CD4-positive, alpha-beta T cell (primary cell): ENCODE measurements at places on chromosomes 4 and X. TPM values are rescaled to one million over a fixed set of nuclear protein-coding genes. Genes with fewer than 3 reads are reported as not detected.

SEC24B gene
- total RNA-seq, result 41.5 TPM

DNA sequence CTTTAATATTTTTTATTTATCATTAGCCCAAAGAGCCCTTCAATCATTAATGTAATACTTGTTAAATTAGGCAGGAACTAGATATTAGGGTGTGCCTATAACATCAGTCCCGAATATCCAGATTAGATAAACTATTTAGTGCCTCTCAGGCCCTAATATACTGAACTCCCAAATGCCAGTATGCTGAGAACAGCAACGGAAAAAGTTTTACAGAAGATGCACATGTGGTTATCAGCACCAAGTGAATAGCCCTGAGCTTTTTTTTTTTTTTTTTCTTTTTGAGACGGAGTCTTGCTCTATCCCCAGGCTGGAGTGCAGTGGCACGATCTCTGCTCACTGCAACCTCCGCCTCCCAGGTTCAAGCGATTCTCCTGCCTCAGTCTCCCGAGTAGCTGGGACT lies 13.0 kb upstream of the ELF2 start:
- peaks cover 3% of the 10 kb centered on the region for H3K27me3 ChIP-seq
- DNase-seq, result no peak
- H3K27ac ChIP-seq, result no peak overlapping the region

TEX13B gene
- not detected for total RNA-seq

F8A2 gene
- not detected for total RNA-seq

- no peaks in the 10 kb centered on the region for H3K36me3 ChIP-seq
- H3K27ac ChIP-seq, result no peak overlapping the region
- no peak for DNase-seq
- no peaks in the 10 kb centered on the region for H3K27me3 ChIP-seq
- H3K4me1 ChIP-seq, result no peaks in the 10 kb centered on the region
Observed at GRCh38 chr4:23614284-23614892, 275.5 kb downstream of the PPARGC1A start.

GRCh38 chrX:66126662-66127061 lies 37.4 kb upstream of the HEPH start:
- no peaks in the 10 kb centered on the region for H3K4me1 ChIP-seq
- no peak for DNase-seq
- H3K27ac ChIP-seq, result no peak overlapping the region
- H3K27me3 ChIP-seq, result no peaks in the 10 kb centered on the region
- no peaks in the 10 kb centered on the region for H3K36me3 ChIP-seq
- H3K4me3 ChIP-seq, result no peak overlapping the region

DNA sequence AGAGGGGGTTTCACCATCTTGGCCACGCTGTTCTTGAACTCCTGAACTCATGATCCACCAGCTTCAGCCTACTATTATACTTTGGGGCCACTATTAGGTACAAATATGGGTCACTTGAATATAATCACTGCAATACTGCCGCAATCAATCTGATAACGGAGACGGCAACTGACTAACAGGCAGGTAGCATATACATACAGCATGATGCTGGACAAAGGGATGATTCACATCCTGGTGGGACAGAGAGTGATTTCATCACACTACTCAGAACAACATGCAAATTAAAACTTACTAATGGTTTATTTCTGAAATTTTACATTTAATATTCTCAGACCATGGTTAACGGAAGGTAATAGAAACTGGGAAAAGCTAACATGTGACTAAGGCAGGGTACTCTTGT lies 10.9 kb downstream of the LRBA start:
- no peak overlapping the region for H3K27ac ChIP-seq
- DNase-seq, result no peak
- H3K36me3 ChIP-seq, result peaks cover 2% of the 10 kb centered on the region

GYPE gene
- not detected for total RNA-seq

DNA sequence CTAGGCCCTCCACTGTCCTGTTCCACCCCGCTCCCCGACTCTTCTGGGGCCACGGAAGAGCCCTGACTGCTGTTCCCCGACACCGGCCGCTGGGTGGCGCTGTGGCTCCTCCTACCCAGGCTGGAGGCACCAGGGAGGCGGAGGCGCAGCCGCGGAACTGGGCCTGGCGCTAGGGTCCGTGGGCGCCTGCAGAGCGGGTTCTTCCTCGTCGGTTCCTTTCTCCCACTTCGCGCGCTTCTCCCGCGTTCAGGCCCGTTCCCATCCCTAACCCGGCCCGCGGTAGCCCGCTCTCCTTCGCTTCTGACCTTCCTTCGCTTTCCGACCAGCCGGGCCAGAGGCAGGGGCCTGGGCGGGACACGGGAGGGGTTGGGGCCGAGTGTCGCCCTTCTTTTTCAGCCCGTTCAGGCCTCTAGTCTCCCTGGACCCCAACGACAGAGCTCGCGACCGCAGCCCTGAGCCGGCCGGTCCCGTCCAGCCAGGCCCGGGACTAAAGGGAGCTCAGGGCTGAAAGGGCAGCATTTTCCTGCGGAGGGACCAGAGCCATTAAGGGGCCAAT lies 34.3 kb downstream of the NALF2 start:
- H3K4me1 ChIP-seq, result peaks cover 15% of the 10 kb centered on the region
- H3K4me3 ChIP-seq, result peak overlapping the region; percentile 46
- no peaks in the 10 kb centered on the region for H3K36me3 ChIP-seq
- H3K27me3 ChIP-seq, result no peaks in the 10 kb centered on the region
- no peak overlapping the region for H3K27ac ChIP-seq

DNA sequence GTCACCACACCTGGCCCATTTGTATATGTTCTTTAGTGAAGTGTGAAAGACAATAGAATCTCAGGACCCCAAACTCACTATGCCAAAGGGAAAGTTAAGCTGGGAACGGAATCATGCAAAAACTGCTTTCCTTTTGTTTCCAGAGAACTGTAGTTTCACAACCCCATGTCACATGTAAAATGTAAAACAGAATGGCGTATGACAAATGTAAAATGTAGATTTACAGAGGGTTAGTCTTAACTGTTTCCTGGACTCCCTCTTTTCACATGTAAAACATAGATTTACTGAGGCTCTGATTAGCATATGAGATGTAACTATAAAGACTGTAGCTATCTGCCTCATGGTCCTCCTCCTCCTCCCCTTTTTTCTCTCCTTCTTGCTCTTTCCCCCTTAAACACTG lies 66.3 kb downstream of the ABLIM2 start:
- no peaks in the 10 kb centered on the region for H3K36me3 ChIP-seq
- H3K4me1 ChIP-seq, result no peaks in the 10 kb centered on the region
- no peak overlapping the region for H3K27ac ChIP-seq
- no peak overlapping the region for H3K4me3 ChIP-seq
- H3K27me3 ChIP-seq, result no peaks in the 10 kb centered on the region
- no peak for DNase-seq

GRCh38 chr4:95728145-95728544 lies 111.7 kb upstream of the PDHA2 start:
- H3K27me3 ChIP-seq, result no peaks in the 10 kb centered on the region
- no peak overlapping the region for H3K4me3 ChIP-seq
- no peak for DNase-seq
- H3K36me3 ChIP-seq, result no peaks in the 10 kb centered on the region

GRCh38 chrX:670645-671044 lies 40.1 kb downstream of the SHOX start:
- H3K36me3 ChIP-seq, result no peaks in the 10 kb centered on the region
- H3K27me3 ChIP-seq, result no peaks in the 10 kb centered on the region
- no peak overlapping the region for H3K4me3 ChIP-seq
- no peak for DNase-seq
- no peaks in the 10 kb centered on the region for H3K4me1 ChIP-seq

GAGE12J gene
- not detected for total RNA-seq

DNA sequence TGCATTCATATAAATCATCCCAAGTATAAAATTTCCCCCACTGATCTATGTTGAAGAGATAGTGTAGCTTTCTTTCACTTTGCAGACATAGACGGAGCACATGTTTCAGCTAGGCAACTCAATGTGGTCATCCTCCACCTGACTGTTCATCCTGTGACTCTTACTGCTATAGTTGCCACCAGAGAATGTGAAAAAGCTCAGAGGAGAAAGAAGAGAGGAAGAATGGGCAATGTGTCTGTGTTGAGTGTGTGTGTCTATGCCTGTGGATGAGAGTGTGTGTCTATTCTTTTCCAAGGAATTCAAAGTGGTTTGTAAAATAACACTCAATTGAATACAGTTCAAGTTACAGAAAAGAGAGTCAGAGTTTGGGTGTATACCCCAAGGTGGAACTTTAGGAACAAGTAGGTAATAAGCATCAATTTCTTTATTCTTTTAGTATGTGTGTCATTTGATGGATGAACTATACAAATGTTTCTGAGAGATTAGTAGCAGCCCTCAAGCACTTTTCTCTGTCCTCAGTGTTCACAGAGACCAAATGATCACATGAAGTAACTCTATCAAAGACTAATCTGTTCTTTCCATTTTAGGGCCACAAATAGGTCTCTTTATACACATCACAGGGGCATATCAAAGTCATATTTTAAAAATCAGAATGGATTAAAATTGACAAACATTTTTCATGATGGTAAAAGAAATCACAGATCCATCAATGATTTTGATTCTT lies 2.3 kb downstream of the SNCA start:
- no peaks in the 10 kb centered on the region for H3K36me3 ChIP-seq
- H3K27ac ChIP-seq, result no peak overlapping the region
- no peak for DNase-seq
- peaks cover 22% of the 10 kb centered on the region for H3K4me1 ChIP-seq
- H3K4me3 ChIP-seq, result no peak overlapping the region

GRCh38 chr4:54872261-54872660 lies 214.5 kb downstream of the KIT start:
- H3K36me3 ChIP-seq, result no peaks in the 10 kb centered on the region
- H3K4me3 ChIP-seq, result no peak overlapping the region
- no peaks in the 10 kb centered on the region for H3K4me1 ChIP-seq
- DNase-seq, result no peak
- H3K27ac ChIP-seq, result no peak overlapping the region

CCNB3 gene
- 0.19 TPM for total RNA-seq

- H3K4me3 ChIP-seq, result no peak overlapping the region
- no peaks in the 10 kb centered on the region for H3K36me3 ChIP-seq
- peaks cover 2% of the 10 kb centered on the region for H3K4me1 ChIP-seq
- no peak overlapping the region for H3K27ac ChIP-seq
- peak; percentile 59 for DNase-seq
Observed at GRCh38 chrX:71514367-71515037, 18.4 kb upstream of the OGT start.

RAB33A gene
- total RNA-seq, result 14.4 TPM

NALF2 gene
- total RNA-seq, result not detected

PAK3 gene
- 1.5 TPM for total RNA-seq

GRCh38 chr4:83208371-83209365 lies 75.9 kb downstream of the COQ2 start:
- H3K36me3 ChIP-seq, result no peaks in the 10 kb centered on the region
- peaks cover 43% of the 10 kb centered on the region for H3K4me1 ChIP-seq
- H3K27me3 ChIP-seq, result no peaks in the 10 kb centered on the region
- H3K27ac ChIP-seq, result no peak overlapping the region
- H3K4me3 ChIP-seq, result no peak overlapping the region

DNA sequence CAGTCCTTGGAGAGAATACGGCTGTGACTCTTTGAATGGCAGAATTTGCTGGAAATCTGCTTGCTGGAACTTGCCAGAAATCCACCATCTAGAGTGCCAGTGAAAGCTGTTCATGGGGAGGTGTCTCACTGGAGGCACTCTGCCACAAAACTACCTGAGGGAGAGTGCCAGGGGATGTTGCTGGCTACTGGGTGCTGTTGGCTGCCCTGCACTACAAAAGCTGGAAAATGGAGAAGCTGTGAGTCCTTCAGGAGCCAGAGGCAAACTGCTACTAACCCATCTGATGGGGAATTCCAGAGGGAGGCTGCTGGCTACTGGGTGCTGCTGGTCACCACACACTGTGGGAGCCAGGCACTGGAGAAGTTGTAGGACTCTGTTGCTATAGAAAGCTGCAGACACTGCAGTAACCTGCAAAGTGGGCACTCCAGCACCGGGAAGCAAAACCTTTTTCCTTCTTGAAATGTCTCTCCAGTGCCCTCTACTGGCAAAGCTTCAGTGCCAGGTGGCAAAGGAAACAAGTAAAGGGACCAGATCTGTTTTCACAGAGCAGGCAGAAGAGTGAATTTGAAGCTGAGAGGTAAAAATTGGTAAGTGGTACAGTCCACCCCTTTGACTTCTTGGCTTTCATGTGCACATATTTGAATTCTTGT lies 47.8 kb upstream of the HSD17B10 start:
- H3K4me1 ChIP-seq, result peaks cover 3% of the 10 kb centered on the region
- DNase-seq, result peak; percentile 51
- no peaks in the 10 kb centered on the region for H3K27me3 ChIP-seq

GRCh38 chr4:139556071-139556723 lies at the start of gene SETD7:
Gene SETD7, minus strand, starts transcription at chr4:139556219. Its CDS starts 82 bp downstream, at chr4:139556137.
- H3K4me1 ChIP-seq, result peaks cover 47% of the 10 kb centered on the region
- peak; percentile 37 for DNase-seq
- H3K27ac ChIP-seq, result peak within 1 kb of the TSS; percentile 91

GAGE12F gene
- not detected for total RNA-seq
